ENCODE measurements at places on chromosomes 7 and 10.

GRCh38 chr7:45246339-45246738 is 88.7 kb downstream of the RAMP3 start:
- DNase-seq: no peak

GRCh38 chr7:95859429-95859828 is 87.1 kb downstream of the DYNC1I1 start:
- DNase-seq: peak; percentile 85

DNA sequence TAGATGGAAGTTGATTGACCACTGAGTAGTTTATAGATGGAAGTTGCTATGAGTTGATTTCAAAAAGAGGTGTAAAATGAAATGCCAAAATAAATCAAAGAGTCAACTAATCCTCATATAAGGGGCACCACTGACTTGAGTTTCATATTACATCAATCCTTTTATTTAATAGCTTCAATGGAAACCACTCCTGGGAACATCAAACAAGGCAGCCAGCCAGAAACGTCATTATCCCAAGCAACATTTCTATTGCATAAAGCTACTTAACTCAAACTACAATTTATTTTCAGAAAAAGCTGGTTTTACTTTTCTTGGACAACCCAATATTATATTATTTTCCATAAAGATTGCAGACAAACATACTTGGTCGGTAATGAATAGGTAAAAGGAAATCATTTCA is 162.1 kb downstream of the TSPAN12 start:
- no peak for DNase-seq

DNA sequence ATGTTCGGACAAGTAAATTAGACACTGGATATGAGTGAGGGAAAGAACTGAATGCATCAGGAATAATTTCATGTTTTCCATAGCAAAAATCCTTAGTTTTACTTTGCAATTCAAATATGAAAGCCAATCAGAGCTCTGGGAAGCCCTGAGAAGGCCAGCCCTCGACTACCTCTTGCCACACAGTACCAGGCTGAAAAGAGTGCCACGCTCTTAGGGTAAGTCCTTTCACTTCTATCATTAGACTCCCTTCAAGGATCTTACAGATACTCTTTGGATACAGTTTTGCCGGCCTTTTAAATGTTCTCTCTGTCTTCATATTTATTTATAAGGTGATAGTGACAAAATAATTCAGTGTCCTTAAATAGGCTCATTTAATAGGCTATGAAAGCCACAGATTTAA is 1.9 kb downstream of the COBL start:
- no peak for DNase-seq

DNA sequence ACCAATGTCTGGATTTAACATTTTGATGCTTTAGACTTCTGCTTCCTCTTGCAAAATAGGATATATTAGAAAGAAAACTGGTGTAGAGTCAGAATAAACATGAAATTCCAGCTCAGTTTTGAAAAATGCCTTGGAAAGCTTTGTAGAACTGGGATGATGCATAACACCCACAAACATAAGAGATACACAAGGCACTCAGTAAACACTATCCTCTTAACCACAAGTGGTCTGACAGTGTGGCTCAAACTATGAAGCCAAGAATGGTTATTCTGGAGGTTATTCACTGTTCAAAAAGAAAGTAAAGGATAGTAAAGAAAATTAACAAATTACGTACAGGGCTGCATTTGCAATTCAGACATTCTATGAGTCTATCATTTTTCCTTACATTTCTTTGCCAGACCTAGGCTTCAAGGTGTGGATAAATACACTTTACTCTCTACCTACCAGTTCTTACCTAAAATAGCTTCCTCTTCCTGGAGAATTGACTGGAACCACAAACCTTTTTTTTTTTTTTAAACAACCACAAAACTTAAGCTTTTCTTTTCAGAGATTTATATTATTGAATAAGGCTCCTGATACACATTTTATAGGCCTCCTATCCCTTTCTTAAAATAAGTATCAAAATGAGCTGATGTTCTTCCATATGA is 9.0 kb upstream of the RSBN1L start:
- DNase-seq: peak; percentile 73

- DNase-seq: peak; percentile 49
Measured at GRCh38 chr10:52390388-52390787, 76.3 kb downstream of the DKK1 start.

DNA sequence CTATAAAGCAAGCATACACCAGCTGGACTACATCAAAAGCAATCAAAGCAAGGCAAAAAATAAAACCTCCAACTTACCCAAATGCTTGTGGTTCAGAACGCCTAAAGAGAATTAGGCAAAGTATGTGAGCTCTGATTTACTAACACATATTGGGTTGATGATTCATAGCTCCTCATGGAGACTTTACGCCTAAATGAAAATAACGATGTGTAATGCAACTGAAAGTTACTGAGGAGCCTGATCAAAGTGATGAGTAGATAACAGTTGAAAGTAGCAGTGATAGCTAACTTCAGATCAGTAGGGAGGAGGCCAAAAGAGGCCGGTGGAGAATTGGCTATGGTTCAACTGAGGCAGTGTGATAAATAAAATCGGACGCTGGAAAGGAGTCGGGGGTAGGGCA is 85.0 kb downstream of the MPP7 start:
- DNase-seq: peak; percentile 93

- DNase-seq: peak; percentile 13
Measured at GRCh38 chr7:108650467-108650866, 80.8 kb downstream of the DNAJB9 start.

DNA sequence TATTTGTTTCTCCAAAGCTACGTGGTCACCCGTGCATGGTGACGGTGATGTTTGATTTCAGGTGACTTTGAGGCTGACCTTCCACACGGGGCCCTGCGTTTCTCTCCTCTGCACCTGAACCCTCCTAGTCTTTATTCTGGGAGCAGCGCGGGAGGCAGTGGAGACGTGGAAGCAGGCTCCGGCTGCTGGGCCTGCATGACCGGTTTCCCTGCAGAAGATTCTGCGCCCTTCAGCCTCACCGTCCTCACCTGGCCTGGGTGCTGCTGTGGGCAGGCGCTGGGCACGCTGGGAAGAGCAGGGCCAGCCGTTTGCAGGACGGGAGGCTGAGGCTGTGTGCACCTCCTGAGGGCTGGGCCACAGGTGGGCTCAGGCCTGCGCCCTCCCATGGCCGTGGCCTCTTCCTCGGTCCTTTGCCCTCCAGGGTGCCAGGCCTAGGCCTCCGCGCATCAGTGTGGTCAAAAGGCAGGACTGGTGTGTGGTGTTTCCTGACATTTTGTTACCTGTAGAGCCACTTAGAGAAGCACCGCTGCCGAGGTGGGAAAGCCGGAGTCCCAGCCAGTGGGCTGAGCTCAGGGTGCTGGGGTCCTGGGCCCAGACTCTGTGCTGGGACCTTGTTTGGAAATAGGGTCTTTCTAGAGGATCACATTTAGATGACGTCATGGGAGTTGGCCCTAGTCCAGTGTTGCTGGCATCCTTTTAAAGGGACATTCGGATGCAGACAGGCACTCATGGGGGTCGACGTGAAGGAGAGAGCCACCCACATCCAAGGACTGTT is 478.3 kb downstream of the DNAJB6 start:
- DNase-seq: no peak

DNA sequence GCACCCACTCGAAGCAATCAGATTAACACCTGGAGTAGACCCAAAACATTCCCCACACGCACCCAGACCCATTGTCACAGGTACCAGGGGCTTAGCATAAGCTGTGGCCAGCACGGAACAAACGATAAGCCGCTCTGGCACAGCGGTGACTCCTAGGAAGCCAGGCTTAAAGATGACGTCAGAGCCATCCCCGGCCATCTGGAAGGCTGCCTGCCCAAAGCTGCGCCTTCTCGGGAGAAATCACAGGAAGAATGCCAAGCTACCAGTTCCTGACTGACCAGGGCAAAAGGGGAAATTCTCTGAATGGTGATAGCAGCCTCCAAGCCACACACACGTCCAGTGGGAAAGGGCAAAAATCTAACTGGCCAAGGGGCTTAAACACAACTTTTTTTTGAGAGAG is 13.0 kb upstream of the WIPI2 start:
- DNase-seq: peak; percentile 74

- no peak for DNase-seq
Measured at GRCh38 chr7:156002362-156003066, 190.3 kb upstream of the SHH start.

- no peak for DNase-seq
Measured at GRCh38 chr7:42673951-42674350, 237.9 kb downstream of the C7orf25 start.

- DNase-seq: peak; percentile 69
Measured at GRCh38 chr10:30639946-30640786, 10.6 kb upstream of the LYZL2 start.

- peak; percentile 67 for DNase-seq
Measured at GRCh38 chr10:29482591-29483431, 152.0 kb downstream of the SVIL start.

GRCh38 chr10:82924711-82925110 is 1049.7 kb downstream of the NRG3 start:
- DNase-seq: no peak

GRCh38 chr7:36726311-36726710 is 2.0 kb upstream of the AOAH start:
- DNase-seq: no peak
